Posterior vena cava (tissue), 2 donors: ENCODE measurements at places on chromosomes 11 and 22. TPM values are rescaled to one million over a fixed set of nuclear protein-coding genes. Genes with fewer than 3 reads are reported as not detected.

VWCE gene
- total RNA-seq: 1.6 TPM

PLAAT4 gene
- total RNA-seq: 11.5 TPM

NRGN gene
- total RNA-seq: 5.1 TPM

GAL3ST3 gene
- total RNA-seq: 1.2 TPM

C11orf91 gene
- total RNA-seq: 1.3 TPM

ZNF195 gene
- 12.0 TPM for total RNA-seq

HOATZ gene
- total RNA-seq: not detected

FBLN1 gene
- 608 TPM for total RNA-seq

PDE2A gene
- total RNA-seq: 38.8 TPM

OR52A1 gene
- not detected for total RNA-seq

ALDH3B1 gene
- total RNA-seq: 11.2 TPM

GPR83 gene
- not detected for total RNA-seq

OR8D4 gene
- not detected for total RNA-seq

SMIM38 gene
- total RNA-seq: 1.4 TPM

MMP13 gene
- total RNA-seq: not detected

CCDC34 gene
- total RNA-seq: 2.8 TPM

SLC15A3 gene
- total RNA-seq: 29.3 TPM

ACTN3 gene
- 0.14 TPM for total RNA-seq

CYP2D6 gene
- total RNA-seq: 0.48 TPM

LIMK2 gene
- total RNA-seq: 26.8 TPM

QSER1 gene
- total RNA-seq: 23.3 TPM

OR51B4 gene
- not detected for total RNA-seq

TMPRSS5 gene
- 0.76 TPM for total RNA-seq

ZFP91 gene
- total RNA-seq: 60.6 TPM

INS gene
- not detected for total RNA-seq

OR56A1 gene
- not detected for total RNA-seq

TNKS1BP1 gene
- total RNA-seq: 185 TPM

PRR5 gene
- 8.8 TPM for total RNA-seq

RBFOX2 gene
- 124 TPM for total RNA-seq

YAP1 gene
- total RNA-seq: 203 TPM

HEPHL1 gene
- total RNA-seq: not detected

MS4A12 gene
- total RNA-seq: not detected

C11orf71 gene
- total RNA-seq: 2.4 TPM

TRIM51 gene
- total RNA-seq: not detected

ELF5 gene
- not detected for total RNA-seq

CECR2 gene
- 0.24 TPM for total RNA-seq

OR4D9 gene
- not detected for total RNA-seq

CSNK1E gene
- total RNA-seq: 70.1 TPM

MYO18B gene
- total RNA-seq: 0.38 TPM

SPI1 gene
- total RNA-seq: 47.0 TPM

PHLDA2 gene
- 4.6 TPM for total RNA-seq

SDF2L1 gene
- total RNA-seq: 27.8 TPM
